Activated naive CD8-positive, alpha-beta T cell treated with anti-CD3 and anti-CD28 coated beads, Interleukin-2, amount 50 U/mL, for 16 hours (primary cell): ENCODE measurements at places on chromosomes 7 and 10.

DNA sequence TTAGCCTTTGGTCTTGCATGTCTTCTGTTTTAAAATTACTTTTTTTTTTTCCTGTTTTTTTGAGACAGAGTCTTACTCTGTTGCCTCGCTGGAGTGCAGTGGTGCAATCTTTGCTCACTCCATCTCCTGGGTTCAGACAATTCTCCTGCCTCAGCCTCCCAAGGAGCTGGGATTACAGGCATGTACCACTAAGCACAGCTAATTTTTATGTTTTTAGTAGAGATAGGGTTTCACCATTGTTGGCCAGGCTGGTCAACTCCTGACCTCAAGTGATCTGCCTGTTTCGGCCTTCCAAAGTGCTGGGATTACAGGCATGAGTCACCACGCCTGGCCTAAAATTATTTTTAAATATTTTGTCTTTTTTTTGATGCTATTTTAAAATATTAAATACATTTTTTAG lies 38.5 kb downstream of the MLLT10 start:
- no peak for DNase-seq

- DNase-seq: no peak
These were observed 662.6 kb upstream of the ZWINT start for GRCh38 chr10:57023626-57024025.

GRCh38 chr10:121526801-121527221 lies 71.4 kb downstream of the FGFR2 start:
- DNase-seq: no peak

DNA sequence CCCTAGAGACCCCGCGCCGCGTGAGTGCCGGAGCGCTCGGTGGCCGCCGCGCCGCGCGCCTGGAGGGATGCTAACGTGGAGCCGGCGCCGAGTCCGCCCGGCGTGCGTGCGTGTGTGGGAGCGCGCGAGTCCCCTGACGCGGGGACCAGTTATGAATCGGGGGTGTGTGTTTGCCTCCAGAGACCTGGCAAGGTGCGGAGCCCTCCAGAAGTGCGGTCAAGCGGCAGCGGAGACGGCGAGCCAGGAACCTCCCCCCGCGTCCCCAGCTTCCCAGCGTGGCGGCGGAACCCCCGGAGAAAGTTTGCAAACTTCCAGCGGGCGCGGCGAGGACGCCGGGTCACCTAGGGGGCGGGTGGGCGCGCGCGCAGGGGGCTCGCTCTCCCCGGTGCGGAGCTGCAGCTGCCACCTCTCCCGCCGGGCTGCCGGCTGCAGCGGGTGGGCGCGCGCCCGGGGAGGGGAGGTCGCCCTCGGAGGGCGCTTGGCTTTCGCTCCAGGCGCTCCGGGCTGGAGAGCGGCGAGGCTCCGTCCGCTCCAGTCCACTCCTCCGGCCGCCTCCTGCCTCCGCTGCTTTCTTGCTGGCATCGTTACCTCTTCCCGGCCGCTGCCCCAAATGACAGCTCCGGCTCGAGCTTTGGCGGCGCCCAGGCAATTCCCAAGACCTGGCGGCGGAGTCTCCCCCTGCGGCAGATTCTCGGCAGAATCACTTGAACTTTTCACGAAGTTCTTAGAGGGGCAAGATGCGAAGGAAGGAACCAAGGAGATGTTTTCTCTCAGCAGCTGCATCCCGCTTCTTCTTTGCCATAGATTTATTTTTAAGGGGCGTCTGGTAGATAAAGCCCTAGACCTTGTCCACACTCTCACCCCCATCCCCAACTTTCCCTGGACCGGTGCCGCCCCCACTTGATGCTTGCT lies 2.3 kb upstream of the CREB5 start:
- no peak for DNase-seq

DNA sequence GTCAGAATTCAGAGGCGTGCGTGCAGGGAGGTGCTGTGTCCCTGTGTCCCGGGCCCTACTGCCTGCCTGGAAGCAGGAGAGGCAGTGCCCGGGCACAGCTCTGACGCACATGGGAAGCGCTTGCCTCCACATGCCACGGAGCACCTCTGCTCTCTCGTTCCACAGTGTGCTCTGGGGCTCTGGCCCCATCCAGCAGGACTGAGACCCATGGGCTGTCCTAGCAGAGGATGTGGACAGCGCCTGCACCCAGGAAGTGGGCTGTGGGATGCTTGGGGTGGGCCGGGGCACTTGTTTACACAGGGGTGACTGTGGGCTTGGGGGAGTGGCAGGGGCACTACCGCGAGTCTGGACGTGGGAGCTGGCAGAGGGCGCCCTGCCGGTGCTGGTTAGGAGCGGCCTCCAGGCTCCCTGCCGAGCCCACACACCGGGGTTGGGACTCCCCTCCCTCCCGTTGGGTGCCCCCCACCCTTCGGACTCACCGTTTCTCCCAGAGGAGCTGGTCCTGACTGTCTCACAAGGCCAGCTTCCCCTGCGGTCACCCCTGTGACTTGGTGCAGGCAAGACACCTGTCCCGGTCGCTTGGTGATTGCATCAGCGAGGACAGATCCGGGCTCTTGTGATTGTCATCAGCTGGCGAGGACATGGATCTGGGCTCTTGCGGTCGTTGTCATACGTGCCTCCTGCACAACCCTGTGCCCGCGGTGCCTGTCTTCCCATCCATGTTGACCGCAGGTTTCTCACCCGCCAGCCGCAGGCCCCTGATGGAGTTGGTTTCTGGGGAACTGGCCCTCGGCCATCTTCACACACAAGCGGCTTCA lies 83.1 kb downstream of the NKX6-2 start:
- DNase-seq: no peak

DNA sequence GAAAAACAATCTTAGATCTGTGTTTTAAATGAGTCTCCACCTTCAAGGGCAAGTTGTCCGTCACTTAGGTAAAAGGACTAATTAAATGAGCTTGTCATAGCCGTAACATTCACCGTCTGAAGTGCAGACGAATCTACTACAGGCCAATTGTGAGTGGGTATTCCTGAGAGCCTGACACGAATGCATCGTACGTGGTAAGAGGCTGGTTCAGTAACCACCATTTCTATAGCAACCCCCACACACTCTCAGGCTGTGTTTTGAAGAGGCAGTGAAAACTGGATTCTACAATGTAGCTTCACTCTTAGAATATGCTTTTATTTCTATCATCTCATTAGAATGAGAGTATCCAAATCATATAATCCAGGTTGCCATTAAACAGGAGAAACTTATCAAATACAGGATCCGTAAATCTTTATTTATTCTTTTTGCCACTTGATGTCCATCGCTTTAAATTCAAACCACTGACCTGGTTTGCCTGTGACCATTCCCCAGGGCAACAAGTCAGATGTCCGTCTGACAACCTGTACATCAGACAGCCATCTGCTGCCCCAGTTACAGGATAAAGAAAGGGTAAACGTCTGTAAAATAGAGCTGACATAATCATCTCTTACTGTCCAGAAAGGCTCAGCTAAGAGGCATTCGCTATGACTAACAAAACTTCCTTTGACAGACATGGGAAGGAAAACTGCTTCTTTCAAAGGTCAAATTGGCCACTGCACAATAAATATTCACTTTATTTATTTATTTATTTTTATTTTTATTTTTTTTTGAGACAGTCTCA lies 70.3 kb upstream of the NMT2 start:
- no peak for DNase-seq

DNA sequence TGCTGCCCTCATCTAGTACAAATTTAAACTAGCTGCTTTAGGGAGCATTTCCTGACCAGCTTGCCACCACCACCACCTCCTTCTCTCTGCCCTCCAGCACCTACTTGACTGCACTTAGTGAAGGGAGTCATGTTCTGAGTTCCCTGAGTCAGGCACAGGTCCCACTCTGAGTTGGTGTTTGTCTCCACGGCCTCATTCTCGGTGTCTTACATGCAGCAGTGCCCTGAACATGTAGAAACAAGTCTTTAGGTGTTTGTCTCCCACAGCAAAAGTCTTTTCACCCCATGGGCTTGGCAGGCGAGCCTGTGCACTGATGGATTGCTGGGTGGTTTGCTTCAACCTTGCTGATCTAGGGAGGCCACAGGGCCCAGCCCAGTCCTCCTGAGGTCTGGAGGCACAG lies 16.9 kb downstream of the TSPAN14 start:
- DNase-seq: no peak

- no peak for DNase-seq
These were observed 30.2 kb upstream of the CYP26C1 start for GRCh38 chr10:93030409-93030808.

GRCh38 chr7:92723943-92724342 lies 112.4 kb downstream of the CDK6 start:
- DNase-seq: no peak

- no peak for DNase-seq
These were observed 13.1 kb downstream of the STX1A start for GRCh38 chr7:73706126-73707044.

DNA sequence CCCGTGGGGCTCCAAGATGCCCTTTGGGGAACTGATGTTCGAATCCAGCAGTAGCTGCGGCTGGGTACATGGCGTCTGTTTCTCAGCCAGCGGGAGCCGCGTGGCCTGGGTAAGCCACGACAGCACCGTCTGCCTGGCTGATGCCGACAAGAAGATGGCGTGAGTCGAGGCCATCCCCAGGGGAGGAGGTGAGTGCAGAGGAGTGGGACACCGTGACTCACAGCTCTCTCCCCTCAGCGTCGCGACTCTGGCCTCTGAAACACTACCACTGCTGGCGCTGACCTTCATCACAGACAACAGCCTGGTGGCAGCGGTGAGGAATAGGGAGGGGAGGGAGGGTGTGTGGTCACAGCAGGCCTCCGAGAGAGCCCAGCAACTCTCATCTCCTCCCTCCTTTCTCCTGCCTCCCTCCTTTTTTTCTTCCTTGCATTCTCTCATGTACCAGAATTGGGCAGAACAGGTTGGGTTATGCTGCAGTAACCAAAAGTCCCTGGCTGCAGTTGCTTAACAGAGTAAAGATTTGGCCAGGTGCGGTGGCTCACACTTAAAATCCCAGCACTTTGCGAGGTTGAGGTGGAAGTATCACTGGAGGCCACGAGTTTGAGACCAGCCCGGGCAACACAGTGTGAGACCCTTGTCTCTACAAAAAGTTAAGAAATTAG lies 16.5 kb downstream of the ARPC1B start:
- no peak for DNase-seq

DNA sequence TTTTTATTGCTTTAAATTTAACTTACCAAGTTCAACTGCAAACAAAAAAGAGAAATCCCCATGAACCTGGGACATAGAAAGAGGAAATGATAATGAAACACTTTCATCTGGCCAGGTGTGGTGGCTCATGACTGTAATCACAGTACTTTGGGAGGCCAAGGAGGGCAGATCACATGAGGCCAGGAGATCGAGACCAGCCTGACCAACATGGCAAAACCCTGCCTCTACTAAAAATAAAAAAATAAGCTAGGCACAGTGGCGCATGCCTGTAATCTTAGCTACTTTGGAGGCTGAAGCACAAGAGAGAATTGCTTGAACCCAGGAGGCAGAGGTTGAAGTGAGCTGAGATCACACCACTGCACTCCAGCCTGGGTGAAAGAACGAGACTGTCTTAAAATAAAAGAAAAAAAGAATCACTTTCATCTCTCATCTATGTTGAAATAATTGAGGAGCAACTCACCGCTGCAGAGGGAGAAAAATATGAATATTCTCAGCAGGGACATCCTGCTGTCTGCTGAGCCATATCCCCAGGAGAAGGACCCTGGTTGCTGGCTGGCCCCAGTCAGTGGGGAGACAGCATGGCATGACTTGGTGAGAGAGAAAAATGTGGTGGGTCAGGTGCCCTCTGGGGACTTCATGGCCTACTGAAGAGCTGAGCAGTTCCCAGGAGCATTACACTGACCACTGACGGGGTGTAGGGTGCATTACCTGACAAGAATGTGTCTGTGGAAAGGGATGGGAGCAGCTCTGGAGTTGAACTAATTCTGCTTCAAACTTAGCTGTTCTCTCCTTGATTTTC lies 22.8 kb upstream of the TARP start:
- no peak for DNase-seq

GRCh38 chr10:24177636-24178035 lies 31.3 kb upstream of the KIAA1217 start:
- no peak for DNase-seq

- no peak for DNase-seq
These were observed 15.2 kb downstream of the CACNA2D1 start for GRCh38 chr7:82428186-82428961.

GRCh38 chr7:80791509-80791929 lies 127.3 kb downstream of the SEMA3C start:
- no peak for DNase-seq

DNA sequence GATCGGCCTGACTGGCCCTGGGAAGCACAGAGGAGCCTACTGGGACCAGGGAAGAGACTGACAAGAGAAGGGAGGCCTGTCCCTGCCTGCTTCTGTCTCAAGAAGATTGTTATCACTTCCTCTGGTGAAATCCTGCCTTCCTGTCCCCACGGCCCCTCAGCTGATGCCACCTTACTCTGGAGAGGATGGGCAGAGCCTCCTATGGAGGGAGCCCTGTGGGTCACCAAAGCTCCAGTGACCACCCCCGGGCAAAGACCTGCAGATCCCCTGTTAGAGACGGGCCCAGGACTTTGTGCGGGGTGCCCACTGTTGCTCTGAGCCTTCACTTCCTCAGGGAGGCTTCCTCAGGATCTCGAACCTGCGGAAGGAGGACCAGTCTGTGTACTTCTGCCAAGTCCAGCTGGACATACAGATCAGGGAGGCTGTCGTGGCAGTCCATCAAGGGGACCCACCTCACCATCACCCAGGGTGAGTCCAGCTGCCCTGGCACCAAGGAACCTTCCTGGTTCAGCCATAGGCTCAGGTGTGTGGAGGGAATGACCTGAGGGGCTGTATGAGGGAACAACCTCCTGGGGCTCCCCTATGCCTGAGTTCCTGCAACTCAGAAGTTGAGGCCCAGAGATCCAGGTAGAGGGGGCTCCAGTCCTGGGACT lies 1.4 kb upstream of the PILRB start:
- DNase-seq: no peak

DNA sequence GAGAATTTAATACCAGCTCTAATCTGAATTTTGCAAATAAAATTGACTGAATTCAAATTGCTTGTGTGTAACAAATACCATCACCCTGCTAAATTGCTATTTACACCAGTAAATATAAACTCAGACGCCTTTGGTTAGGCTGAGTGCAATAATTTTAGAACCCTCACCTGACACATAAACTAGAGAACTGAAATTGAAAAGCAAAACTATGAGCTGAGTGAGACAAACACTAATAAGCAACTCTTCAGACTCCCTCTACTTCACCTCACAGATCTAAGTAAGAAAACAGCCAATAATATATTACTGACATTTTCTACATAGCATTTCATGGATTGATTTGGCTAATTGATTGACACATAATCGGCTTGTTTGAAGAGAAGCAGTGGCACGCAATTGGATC lies 621.2 kb downstream of the REEP3 start:
- DNase-seq: no peak

GRCh38 chr10:30059209-30060107 lies at the start of gene JCAD:
Gene JCAD (minus strand): TSS chr10:30059586. CDS start chr10:30047812, 11,774 bp downstream.
- DNase-seq: peak; percentile 13
